Activated T-cell treated with anti-CD3 and anti-CD28 coated beads for 48 hours (primary cell): ENCODE measurements at places on chromosomes 16 and 17.
A peak's percentile ranks its signal among the peaks of the same experiment; 100 is the strongest.

DNA sequence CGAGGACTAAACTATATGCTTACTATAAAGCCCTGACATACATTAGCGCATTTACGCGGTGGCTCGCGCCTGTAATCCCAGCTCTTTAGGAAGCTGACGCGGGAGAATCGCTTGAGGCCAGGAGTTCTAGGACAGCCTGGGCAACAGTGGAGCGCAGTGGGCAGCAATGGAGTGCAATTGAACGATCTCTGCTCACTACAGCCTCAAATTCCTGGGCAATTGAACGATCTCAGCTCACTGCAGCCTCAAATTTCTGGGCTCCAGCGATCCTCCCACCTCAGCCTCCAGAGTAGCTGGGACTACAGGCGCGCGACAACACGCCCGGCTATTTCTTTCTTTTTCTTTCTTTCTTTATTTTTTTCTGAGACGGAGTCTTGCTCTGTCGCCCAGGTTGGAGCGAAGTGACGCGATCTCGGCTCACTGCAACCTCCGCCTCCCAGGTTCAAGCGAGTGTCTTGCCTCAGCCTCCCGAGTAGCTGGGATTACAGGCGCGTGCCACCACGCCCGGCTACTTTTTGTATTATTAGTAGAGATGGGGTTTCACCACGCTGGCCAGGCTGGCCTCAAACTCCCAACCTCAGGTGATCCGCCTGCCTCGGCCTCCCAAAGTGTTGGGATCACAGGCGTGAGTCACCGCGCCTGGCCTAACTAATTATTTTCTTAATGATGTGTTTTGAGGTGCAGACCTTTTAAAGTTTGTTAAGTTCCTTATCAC is 506 bp upstream of the COG7 start:
- no peak for DNase-seq

DNA sequence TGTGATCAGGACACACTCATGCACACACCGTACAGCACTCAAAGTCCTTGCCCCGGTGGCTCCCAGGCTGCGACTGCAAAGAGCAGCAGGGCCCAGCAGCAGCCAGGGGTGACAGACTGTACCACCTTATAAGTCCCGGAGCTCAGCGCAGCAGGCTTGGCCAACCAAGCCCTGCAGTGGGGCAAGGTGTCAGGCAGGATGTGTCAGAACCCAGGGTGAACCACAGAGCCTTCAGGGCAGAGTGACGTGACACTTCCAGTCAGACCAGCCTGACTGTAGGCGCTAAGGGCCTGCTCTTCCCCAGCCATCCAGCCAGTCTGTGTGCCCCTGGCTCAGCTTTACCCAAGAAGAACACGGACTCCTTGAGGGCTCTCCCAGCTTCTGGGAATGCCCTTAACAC is 204.1 kb downstream of the COPRS start:
- DNase-seq: peak; percentile 15

GRCh38 chr17:1653735-1654134 is 4.1 kb upstream of the RILP start:
- no peak for DNase-seq

GRCh38 chr16:85293904-85294642 is 181.8 kb upstream of the CIBAR2 start:
- DNase-seq: no peak

DNA sequence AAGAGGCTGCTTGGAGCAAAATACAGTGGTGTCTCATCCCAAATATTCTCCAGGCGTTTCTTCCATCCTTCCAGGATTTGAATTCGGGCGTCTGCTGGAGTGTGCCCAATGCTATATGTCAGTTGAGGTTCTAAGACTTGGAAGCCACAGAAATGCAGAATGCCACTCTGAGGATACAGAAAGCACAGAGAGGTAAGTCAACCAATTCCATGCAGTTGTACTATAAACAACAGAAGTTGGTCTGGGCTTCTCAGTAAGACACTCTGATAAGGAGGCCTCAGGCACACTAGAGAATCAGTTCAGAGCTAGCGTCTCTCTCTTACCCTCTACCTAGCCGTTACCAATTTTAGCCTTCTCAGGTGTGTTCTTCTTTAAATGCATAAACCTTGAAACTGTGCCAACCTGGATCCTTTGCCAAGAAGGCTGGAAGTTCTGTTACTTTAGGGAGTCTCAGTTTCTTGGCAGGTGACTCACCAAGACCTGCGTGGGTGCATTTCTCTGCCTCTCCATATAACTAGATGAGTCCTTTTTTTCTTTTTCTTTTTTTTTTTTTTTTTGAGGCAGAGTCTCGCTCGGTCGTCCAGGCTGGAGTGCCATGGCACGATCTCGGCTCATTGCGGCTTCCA is 15.1 kb downstream of the NQO1 start:
- no peak for DNase-seq

GRCh38 chr16:84214451-84215066 is 23.6 kb downstream of the ADAD2 start:
- DNase-seq: no peak

DNA sequence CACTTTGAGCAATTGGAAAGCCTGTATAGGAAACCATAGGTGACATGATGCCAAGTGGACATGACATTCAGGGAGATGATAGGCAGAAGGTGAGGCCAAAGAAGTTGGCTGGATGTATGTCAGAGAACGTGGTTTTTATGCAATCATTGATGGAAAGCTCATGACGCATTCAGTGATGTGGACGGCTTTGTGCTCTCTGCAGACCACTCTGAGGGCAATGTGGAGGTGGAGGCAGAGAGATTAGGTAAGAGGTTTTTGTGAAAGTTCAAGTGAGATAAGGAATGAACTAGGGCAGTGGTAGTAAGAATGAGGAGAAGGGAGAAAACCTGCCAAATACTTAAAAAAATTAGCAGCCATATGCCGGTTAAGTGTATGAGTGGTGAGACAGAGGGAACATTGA is 99.0 kb downstream of the PRKCA start:
- DNase-seq: no peak

DNA sequence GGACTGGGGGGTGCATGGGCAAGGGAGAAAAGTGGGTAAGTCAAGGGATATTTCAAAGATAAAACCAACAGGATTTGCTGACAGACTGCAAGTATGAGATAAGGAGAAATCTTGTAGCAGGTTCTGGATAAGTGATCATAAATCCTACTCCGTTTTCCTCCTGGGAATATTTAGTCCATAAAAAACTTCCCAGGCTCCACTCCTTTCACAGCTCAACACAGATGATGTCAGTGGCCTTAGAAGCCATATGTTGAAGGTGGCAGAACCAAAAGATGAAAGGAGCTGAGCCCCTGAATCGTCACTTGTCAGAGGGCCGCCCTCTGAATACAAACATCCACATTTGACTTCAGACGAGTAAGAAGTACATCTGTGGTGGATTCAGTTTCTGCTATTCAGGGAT is 71.7 kb downstream of the GRIN2A start:
- DNase-seq: no peak

- DNase-seq: no peak
Measured at GRCh38 chr16:49194537-49195236, 87.0 kb downstream of the CBLN1 start.

- no peak for DNase-seq
Measured at GRCh38 chr16:4894276-4895150, 42.4 kb downstream of the PPL start.

DNA sequence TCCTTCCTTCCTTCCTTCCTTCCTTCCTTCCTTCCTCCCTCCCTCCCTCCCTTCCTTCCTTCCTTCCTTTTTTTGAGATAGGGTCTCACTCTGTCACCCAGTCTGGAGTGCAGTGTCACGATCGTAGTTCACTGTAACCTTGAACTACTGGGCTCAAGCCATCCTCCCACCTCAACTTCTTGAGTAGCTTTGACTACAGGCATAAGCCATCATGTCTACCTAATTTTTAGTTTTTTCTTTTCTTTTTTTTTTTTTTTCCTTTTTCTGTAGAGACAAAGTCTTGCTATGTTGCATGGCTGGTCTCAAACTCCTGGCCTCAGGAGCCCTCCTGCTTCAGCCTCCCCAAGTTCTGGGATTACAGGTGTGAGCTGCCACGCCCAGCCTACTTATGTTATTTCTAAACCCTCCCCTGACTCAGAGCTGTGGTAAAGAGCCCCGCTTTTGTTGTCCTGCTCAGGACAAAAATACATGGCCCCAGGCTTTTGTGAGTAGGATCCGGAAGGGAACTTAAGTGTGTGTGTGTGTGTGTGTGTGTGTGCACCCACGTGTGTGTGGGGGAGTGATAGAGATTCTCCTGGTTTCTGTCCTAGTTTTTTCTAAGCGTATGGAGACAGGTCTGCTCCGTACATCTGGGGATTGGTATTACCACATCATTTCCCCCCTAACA is 67.1 kb downstream of the PRKCB start:
- DNase-seq: no peak

DNA sequence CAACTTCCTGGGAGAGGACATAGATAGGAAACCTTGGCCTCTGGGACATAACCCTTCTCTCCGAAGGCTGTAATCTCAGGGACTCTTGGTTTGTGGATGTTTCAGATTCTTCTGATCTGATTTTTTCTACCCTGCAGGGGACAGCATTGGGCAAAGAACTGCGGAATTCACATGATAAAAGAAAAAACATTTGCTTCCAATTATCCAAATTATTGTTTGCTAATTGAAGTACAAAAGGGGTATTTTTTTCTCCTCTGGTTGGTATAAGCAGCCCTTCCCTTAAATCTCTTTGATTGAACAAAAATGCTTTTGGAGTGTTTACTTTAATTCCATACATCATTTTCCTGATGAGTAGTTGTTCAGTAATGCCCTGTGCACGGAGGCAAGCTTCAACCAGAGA is 251.7 kb upstream of the IRX3 start:
- DNase-seq: no peak

DNA sequence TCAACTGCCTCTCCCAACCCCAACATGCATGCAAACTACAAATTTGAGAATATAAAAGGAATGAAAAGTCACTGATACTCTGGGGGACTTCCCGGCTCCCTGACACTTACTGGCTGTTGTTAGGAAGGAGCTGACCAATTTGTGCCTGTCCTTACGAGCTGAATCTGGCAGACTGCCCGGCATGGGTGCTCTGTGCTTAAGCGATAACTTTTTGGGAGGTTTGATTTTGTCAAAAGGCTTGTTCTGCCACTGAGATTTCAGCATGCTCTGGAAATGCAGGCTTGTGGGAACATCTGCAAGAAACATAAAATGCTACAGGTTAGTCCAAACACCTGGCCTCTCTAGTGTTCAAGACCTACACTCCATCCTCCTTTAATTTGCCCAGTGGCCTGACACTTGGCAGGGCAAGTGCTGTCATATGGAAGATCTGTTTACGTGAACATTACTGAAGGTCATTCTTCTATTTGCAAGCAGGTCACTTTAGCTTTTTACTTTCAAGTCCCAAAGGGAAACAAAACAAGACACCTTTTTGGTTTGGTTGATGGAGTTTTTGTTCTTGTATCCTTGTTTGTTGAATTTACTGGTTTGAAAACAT is 40.6 kb downstream of the STH start:
- DNase-seq: no peak

DNA sequence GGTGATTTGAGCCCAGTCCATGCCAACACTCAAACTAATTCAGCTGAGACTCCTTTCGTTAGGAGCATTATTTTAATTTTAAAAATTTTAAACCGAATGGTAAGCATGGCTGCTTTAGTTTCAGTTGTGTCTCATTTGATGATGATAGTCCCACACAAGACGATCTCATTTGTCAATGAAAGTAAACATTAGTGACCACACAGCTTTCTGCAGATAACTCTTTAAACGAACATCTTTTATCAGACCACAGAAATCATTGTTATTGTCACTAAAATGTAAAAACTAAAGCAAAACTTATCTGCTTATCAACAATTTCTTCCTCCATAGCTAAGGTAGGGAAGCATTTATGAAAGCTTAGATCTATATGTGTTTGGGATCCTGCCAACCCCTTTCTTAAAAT is 382.2 kb downstream of the ZFHX3 start:
- no peak for DNase-seq

DNA sequence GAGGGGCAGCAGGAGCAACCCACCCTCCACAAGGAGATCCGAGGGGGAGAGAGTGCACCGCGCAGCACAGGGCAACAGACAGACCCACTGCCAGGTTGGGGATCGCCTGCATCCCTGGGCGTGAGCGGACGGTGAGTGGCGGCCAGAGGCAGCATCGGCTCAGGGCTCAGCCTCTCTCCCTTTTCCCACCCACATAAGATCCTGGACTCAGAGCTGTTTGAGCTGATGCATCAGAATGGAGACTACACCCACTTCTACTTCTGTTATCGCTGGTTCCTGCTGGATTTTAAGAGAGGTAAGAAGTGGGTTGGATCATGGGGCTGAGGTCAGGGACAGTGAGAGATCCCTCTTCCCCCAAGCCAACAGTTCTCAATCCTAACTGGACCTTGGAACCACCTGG is 23.2 kb downstream of the MNT start:
- DNase-seq: no peak

DNA sequence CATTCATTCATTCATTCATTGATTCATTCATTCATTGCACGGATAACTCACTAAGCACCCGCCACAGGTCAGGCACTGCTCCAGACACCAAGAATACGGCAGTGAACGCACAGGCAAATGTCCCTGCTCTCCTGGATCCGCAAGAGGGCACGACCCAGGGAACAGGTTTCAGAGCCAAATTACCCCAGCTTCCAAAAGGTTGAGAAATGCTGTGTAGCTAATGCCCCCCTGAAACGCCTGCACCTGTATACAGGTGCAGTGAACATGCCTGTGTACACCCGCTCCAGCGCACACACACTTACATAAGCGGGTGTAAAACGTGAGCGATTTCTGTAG is 9.6 kb upstream of the UBE2I start:
- DNase-seq: no peak

DNA sequence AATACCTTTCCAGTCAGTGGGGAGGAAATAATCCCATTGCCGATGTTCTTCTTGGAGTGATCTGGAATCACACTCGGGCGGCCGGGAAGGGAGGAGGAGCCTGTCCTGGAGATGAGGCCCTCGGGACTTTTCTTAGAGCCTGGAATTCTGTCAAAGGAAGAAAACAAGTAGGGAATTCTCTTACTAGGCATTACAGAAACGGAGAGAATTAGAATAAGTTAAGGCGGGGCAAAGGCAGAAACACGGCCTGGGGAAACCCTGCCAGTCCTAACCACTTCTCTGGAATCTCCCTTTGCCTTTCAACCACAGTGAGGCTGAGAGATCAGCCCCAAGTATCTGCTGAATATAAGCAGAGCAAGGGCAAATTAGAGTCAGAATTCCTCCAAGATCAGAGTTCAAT is 27.8 kb downstream of the USP36 start:
- DNase-seq: no peak

DNA sequence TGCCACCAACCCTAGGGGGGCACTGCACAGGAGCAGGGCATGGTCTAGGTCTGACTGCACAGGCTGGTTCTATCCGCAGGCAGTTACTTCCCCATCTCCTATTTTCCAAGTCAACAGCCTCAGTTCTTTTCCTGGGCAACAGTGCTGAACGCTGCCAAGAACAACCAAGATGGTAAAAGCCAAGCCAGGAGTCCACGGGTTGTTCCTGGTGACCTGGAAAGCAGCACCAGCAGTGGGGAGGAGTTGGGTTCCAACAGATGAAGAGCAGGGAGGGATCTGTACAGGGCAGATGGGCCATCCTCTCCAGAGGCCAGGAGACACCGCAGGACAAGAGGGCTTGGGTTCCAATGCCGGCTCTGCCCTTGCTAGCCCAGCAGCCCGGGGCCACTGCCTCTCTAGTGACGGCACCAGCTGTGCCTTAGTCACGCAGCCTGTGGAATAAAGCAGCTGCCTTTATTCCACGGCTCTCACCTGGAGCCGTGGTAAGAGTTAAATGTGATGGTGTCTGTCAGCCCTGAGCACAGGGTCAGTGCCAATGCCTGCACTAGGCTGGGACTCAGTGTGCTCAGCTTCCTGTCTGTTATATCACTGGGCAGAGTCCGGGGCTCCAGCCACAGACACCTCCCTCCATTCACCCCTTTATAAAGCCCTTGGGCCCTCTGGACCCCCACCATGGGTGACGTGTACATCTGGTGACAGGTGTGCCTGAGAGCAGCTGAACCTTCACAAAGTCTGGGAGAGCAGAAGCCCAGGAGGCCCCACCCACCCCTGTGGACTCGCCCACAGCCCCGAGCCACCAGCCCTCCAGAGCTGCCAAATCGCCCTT is 44.9 kb downstream of the MARF1 start:
- no peak for DNase-seq
